Common myeloid progenitor, CD34-positive (primary cell): ENCODE measurements at places on chromosomes 13 and 19.

- no peak for DNase-seq
Observed at GRCh38 chr19:8481201-8481600, 21.2 kb downstream of the PRAM1 start.

GRCh38 chr13:93535251-93535650, 308.6 kb downstream of the GPC6 start:
- no peak for DNase-seq

DNA sequence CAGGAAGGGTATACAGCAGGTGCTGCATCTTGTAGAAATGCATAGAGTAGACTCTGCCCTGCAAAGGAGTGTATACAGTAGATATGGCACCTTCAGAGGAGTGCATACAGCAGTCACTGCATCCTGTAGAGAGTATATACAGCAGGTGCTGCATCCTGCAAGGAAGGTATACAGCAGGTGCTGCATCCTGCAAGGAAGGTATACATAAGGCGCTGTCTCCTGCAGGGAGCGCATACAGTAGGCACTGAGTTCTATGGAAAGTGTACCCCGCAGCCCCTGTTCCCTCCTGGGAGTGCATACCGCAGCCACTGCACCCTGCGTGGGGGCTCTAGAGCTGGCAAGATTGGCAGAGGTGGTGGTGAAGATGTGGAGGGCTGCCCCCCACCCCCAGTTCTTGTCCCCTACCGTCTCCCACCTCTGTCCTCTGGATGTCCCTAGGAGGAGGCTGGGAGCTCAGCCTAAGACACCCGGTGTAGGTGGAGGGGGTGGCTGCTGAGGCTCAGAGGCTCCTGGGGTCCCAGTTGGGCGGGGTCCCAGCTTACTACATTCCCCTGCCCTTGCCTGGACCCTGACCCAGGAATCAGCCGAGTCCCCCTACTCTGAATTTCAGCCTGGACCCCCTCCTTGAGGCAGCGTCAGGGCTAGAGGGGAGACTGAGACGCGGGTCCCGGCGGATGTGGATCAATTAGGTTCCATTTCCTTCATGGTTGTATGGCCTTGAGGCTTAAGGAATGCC, 2.3 kb upstream of the ADAMTSL5 start:
- DNase-seq = no peak

DNA sequence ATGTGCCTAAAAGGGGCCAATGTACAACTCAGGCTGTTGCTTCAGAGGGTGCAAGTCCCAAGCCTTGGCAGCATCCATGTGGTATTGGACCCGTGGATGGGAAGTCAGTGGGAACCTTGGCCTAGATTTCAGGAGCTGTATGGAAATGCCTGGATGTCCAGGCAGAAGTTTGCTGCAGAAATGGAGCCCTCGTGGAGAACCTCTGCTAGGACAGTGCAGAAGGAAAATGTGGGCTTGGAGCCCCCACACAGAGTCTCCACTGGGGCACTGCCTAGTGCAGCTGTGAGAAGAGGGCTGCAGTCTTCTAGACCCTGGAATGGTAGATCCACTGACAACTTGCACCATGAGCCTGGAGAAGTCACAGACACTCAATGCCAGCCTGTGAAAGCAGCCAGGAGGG, 28.5 kb downstream of the GPC5 start:
- DNase-seq = peak; percentile 31

DNA sequence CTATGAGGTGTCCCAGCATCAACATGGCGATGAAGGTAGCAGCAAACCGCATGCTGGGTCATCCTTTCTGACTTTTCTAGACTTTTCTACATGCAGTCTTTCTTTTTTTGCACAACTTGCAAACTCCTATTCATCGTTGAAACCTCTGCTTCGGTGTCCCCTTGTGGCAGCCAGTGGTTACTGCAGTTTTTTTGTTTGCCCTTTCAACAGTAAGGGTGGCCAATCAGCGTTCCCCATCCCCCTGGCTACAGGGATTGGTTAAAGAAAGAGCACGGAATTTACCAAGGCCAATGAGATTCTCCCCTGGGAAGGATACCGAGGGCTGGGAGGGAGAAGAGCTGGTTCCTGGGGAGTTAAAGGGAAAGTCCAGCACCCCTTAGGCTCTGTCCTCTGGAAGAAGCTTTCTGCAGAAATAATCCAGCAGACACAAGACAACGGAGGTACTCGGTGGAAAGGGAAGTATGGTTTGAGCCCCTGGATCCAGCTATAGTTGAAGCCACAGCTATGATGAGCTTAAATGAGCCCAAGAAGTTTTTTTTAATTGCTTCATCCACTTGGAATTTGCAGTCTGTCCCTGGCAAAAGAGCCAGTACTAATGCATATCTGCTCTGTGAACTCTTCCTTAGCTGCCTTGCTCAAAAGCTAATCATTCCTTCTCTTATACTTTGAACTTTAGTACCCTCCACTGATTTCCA, 5.6 kb upstream of the LSM4 start:
- DNase-seq = peak; percentile 93

GRCh38 chr19:648305-648704, 8.6 kb downstream of the FGF22 start:
- DNase-seq = no peak

- DNase-seq = no peak
Observed at GRCh38 chr13:79745081-79745480, 264.1 kb downstream of the NDFIP2 start.
